ENCODE measurements at places on chromosomes 7 and 10. TPM values are rescaled to one million over a fixed set of nuclear protein-coding genes. Genes with fewer than 3 reads are reported as not detected.

AQP1 gene
- 251 TPM for total RNA-seq

SEMA3E gene
- total RNA-seq, result 0.16 TPM

DNA2 gene
- total RNA-seq, result 2.4 TPM

NUTM2A gene
- 1.2 TPM for total RNA-seq

SPDYE6 gene
- total RNA-seq, result not detected

NPY4R2 gene
- not detected for total RNA-seq

SPDYE2 gene
- total RNA-seq, result not detected

NPY4R gene
- total RNA-seq, result not detected

RRP12 gene
- 21.5 TPM for total RNA-seq

ASZ1 gene
- total RNA-seq, result not detected

MSS51 gene
- 7.6 TPM for total RNA-seq

SPDYE8 gene
- not detected for total RNA-seq

PAX4 gene
- total RNA-seq, result not detected

MALRD1 gene
- total RNA-seq, result not detected

WEE2 gene
- total RNA-seq, result not detected

PPP1R3A gene
- total RNA-seq, result 118 TPM

ACTL6B gene
- total RNA-seq, result not detected

MORN4 gene
- 7.2 TPM for total RNA-seq

RP9 gene
- 18.0 TPM for total RNA-seq

PILRA gene
- 1.3 TPM for total RNA-seq

SLC26A4 gene
- 1.2 TPM for total RNA-seq

RUFY2 gene
- total RNA-seq, result 9.9 TPM

TMEM184A gene
- total RNA-seq, result 0.42 TPM

TUBAL3 gene
- 0.91 TPM for total RNA-seq

CALCR gene
- total RNA-seq, result not detected

LSM5 gene
- 10.8 TPM for total RNA-seq

C10orf105 gene
- total RNA-seq, result not detected

BHLHA15 gene
- total RNA-seq, result 1.3 TPM

CASD1 gene
- 17.3 TPM for total RNA-seq

C7orf25 gene
- 4.0 TPM for total RNA-seq

USP54 gene
- total RNA-seq, result 23.6 TPM

HPSE2 gene
- 0.14 TPM for total RNA-seq

OR2A42 gene
- not detected for total RNA-seq

IPMK gene
- 2.2 TPM for total RNA-seq

CHST3 gene
- total RNA-seq, result 27.3 TPM

P4HA1 gene
- 59.7 TPM for total RNA-seq

All from heart left ventricle (tissue), 16 donors.